NCI-H510A (cell line): ENCODE measurements at places on chromosomes 11 and 22.

DNA sequence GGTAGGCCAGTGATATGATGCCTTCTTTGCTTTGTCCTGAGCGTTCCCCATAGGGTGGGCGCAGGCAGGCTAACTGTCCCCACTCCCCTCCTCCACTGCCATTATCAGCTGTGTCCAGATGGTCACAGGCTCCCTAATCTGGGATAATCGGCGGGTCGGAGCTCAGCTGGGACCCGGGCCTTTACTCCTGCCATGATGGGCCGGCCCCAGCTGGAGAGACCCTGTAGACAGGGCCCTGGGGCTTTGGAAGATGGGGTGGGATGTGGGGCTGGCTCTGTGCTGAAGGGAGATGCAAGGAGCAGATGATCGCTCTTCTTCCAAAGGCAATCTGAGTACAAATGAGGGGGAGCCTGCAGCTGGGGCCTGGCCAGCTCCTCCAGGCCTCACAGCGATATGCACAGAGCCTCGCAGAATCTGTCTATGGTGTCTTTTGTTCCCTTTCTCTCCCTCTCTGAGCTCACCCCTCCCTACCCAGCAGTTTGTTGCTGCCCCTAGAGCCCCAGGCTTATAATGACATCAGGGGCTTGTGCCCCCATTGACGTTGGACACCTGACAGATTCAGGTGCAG is 11.9 kb downstream of the KLHL35 start:
- DNase-seq, result no peak

DNA sequence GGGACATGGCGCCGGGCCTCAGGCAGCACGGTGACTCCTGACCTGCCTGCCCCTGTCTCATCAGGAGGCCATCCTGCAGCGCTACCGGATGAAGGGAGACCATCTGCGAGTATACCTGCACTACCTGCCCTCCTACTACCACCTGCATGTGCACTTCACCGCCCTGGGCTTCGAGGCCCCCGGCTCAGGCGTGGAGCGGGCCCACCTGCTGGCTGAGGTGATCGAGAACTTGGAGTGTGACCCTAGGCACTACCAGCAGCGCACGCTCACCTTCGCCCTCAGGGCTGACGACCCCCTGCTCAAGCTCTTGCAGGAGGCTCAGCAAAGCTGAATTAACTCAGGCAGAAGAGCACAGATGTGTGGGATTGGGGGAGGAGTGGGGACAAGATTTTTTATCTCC is 10.2 kb upstream of the ST3GAL4 start:
- no peak for DNase-seq

GRCh38 chr22:50473855-50474671 is 772 bp downstream of the SBF1 start:
- no peak for DNase-seq

GRCh38 chr11:93614173-93614722 is 47.2 kb upstream of the CEP295 start:
- DNase-seq, result no peak

DNA sequence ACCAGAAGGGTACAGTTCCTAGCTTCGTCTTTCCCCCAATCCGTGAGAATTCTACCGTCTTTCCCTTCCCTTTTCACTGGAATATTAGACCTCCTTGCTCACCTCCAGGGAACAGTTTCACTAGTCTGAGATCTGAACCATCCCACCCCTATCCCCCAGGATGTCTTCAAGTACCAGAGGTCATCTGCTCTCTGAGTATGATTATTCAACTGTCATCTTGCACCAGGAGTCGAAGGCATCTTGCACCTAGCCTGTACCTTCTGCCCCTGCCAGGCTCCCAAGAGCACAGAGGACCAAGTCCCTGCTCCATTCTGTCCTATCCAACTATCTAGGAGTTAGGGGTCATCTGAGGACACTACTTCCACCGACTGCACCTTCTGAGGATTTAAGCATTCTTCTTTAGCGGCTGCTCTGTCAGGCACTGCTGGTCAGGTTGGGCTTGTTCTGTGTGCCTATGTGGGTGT is 804 bp downstream of the ACER3 start:
- no peak for DNase-seq

DNA sequence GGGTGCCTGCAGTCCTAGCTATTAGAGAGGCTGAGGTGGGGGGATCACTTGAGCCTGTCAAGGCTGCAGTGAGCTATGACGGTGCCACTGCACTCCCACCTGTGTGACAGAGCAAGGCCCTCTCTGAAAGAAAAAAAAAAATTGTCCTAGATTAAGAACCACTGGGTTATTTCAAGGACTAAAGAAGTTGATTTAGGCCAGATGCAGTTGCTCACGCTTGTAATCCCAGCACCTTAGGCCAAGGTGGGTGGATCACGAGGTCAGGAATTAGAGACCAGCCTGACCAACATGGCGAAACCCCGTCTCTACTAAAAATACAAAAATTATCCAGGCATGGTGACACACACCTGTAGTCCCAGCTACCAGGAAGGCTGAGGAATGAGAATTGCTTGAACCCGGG is 129.0 kb downstream of the MRTFA start:
- DNase-seq, result no peak

- no peak for DNase-seq
These were observed 246.8 kb downstream of the BUD13 start for GRCh38 chr11:116525961-116526495.

DNA sequence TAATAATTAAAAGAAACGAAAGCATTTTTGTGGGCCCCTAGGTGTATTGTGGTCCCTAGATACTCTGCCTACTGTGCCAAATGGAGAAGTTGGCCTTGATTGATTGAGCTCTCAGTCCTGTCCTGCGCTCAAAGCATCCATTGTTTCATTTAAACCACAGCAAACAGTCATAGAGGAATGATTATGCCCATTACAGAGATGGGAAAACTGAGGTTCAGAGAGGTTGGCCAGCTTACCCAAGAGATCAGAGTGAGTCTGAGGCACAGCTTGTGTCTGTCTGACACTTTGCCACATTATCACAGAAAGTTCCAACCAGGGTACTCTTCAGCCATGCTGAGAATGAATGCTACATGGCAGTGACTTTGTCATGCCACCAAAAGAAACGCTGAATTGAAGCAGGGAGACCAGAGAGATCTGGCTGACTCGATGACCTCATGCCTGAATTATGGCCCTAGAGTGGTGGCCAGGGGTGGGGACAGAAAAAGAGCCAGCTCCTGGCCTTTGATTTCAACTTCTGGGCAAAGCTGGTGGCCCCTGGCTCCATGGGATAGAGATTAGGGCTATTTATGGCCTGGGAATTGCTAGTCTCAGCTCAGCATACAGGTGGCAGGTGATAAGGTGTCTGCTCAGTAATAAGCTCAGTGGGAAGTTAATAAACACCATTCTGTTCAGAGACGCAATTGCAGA is 180.5 kb downstream of the MIAT start:
- DNase-seq, result no peak

GRCh38 chr22:46793497-46793896 is 31.0 kb downstream of the TBC1D22A start:
- no peak for DNase-seq

- DNase-seq, result peak; percentile 93
These were observed at the start of gene SSH3 for GRCh38 chr11:67303132-67303834. SSH3 (plus strand) TSS chr11:67303530; CDS start chr11:67303626, 96 bp downstream.

DNA sequence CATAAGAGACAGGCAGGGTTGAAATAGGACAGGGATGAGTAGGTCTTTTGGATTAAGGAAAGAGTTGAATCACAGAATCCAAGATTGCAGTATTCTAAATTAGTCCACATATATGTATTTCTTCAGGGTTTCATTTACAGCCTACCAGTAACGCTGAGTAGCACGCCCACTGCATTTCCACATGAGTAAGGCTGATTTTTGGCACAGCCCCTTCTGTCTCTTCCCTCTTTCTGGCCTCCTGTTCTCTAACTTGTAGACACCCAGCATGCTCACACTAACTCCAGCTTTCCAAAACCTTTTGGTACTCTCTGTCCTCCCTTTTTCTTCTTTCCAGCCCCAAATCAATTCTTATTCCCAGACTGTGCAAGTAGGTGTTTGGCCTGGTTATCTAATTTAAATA is 3.7 kb upstream of the SIK2 start:
- no peak for DNase-seq

GRCh38 chr11:45102361-45102809 is 44.1 kb upstream of the PRDM11 start:
- no peak for DNase-seq

DNA sequence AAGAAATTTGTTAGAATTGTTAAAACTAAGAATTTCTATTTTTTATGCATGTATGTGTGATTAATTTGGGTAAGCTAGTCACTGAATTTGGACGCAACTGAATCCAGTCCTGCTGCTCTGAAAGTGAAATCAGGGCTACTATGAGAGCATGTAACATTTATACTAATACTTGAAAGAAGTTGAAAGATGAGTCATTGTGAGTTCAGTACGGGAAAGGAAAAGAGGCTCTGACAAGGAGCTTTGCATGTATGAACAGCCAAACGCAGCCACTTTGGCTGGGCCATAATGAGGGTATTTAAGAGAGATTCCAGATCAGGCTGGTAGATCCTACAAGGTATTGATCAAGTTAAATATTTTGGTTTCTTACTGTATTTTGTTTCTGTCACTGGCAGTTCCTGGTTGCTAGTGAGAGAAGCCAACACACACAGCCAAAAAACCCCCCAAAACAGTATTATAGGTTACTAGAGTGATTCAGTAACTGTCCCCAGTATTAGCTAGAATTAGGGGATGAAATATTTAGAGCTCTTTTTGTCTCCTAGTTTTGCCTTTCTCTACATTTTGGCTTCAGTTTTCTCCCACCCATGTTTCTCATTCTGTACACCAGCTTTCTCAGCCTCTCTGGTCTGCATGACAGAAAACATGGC is 14.1 kb downstream of the AASDHPPT start:
- no peak for DNase-seq

DNA sequence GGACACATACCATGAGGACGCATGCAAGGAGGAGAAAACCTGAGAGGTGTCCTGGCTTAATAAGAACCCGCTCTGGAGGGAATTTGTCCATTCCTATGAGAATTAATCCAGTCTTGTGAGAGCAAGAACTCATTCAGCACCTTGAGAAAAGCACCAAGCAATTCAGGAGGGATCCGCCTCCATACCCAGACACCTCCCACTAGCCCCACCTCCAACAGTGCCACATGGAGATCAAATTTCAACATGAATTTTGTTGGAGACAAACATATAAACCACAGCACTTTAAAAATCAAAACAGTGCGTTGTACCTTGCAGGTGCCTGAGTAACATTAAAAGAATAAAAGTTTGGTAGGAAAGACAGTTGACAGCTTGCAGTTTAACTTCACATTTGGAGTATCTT is 11.4 kb downstream of the UBE4A start:
- no peak for DNase-seq

DNA sequence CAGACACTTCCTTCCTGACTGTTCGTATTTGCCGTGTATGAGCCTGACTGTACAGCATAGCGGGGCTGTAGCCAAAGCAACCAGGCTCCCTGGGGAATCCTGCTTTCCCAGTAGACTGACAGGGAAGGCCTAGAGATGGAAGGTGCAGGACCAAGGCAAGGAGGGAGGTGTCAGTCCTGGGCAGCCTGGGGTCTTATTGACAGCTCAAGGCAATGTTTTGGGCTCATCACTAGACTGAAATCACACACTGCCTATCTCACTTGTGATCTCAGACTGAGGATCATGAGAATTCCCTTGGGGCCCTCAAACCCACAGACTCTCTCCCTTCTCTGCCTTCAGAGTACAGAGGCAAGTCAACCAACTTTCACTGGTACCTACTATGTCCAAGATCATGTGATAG is 346.8 kb upstream of the NARS2 start:
- no peak for DNase-seq

DNA sequence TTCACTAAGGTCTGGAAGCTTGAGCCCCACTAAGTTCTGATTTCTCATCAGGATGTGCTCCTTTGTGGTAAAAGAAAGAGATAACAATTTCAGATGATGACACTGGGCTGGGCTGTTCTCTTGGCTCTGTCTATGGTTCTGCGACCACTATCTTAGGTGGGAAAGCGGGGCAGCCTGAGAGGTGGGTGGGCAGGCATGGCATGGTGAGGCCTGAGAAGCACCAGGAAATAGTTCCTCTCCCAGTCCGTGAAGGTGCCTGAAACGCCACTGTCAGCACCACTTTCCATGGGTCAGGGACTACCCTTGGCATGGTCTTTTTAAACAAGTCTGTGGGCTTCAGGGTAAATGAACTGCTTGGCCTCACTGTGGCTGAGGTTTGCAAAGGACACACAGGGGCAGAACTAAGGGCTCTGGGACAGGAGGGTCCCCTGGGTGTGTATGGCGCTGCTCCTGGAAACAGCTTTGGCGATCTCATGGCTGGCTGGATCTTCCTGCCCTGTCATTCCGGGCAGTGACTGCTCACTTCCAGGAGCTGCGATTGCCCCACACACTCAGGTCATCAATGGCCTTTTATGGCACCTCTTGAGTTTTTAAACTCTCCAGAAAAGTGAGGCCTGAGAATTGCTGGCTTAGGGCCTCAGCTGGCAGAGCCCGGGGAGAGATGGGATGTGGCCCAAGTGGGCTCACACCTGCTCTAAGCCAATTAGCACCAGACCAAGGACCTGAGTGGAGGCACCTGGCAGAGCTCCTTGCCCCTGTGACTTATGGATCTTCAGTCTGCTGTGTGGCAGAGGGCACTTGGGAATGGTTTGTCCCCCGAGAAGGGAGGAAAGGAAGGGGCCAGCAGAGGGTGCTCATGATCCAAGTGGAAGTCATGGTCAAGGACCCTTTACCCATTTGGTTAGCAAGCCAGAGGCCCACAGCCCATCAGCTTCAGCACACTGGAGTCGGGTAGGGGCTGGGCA is 55.6 kb upstream of the LYVE1 start:
- peak; percentile 60 for DNase-seq

DNA sequence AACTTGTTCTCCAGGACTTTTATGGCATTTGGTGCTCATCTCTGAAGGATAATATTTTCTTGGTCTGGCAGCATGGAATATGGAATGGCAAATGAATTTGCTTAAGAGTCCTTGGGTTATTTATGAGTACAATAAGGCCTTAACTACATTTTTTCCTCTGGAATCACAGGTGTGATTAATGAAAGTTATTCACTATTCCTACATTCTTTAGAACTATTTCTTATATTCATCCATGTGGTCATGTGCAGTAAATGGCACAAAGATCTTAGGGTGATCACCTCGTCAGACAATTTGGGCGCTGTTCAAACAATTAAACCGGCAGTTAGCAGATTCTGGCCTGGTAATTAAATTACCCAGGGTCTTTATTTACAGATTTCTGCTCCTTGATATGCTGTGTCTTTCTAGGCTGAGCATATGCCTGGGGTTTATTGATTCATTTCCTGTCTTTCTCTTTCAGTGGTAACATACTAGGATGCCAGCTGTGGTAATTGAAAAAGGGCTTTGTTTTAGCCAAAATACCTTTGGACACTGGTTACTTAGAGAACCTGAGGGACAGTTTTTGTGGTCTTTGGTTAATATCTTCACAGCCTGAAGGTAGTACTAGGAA is 31.6 kb downstream of the SIK2 start:
- DNase-seq, result no peak

DNA sequence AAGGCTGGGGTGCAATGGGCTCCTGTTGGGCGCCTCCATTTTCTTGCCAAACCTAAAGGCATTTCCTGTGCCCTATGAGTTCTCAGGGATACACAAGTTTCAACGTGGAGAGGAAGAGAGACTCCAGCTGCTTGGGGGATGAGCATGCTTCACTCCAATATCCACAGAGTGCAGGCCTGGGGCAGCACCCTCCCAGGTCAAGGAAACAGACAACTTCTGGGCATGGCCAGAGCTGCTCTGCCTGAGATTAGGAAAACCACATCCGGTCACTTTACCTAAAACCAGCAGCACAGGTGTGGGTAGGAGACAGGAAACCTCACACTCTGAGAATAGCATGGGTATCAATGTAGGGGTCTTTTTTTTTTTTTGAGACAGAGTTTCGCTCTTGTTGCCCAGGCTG is 28.7 kb downstream of the TMEM184B start:
- no peak for DNase-seq
